Kidney (tissue), 22 donors: ENCODE measurements at places on chromosomes 16 and 17.

DNA sequence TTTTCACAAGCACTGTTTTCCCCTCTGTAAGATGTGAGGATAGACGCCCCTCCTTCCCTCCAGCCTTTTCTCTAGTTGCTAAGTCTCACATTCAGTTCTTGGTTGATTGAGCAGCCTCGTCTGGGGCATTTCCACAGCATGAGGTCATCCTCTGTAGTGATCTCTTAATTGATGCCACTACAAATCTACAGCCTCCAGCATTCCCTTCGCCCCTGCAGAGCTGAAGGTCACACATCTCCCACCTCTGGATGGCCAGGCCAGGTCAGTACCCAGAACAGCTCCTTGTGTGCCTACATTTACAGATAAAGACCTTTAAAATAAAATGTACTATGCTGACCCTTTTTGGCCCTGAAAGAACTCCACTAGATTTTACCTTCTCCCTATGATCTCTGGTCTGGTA, 32.5 kb upstream of the CDH11 start:
- DNase-seq, result peak; percentile 53

- DNase-seq, result no peak
Observed at GRCh38 chr16:57102888-57103851, 10.8 kb downstream of the CPNE2 start.

GRCh38 chr16:78102122-78102660, 2.7 kb downstream of the WWOX start:
- no peak for DNase-seq

DNA sequence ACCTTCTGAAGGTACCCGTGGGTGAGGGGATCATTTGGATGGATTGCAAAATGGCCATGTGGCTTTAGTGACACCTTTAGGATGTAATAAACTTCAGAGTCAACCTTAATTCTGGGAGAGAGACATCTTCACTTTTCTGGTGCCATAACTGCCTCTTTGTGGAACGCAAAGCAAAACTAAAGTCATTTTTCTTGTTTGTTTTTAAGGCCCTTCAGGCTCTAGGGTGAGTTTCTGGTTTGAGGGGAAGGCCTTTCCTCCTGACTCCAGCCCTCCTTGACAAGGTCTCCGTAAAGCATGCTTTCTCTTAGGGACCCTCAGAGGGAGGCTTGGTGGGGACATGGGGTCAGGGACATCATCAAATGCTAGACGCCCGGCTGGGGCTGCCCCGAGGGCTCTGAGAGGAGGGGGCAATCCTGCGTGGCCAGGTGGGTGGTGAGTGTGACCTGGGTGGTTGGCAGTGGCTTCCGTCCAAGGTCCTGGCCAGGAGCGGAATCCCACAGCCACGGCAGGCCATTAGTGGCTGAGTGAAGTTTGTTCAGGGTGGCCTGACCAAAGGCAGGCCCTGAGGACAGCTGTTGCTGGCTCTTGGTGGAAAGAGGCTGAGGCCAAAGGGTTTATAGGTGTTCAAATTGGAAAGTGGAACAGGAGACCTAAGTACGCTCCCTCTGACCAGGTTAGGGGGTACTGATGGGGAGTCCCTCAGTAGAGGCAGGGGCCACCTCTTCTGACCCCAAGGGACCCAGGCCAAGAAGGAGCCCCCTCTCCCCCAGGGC, 112.2 kb downstream of the METRNL start:
- no peak for DNase-seq

DNA sequence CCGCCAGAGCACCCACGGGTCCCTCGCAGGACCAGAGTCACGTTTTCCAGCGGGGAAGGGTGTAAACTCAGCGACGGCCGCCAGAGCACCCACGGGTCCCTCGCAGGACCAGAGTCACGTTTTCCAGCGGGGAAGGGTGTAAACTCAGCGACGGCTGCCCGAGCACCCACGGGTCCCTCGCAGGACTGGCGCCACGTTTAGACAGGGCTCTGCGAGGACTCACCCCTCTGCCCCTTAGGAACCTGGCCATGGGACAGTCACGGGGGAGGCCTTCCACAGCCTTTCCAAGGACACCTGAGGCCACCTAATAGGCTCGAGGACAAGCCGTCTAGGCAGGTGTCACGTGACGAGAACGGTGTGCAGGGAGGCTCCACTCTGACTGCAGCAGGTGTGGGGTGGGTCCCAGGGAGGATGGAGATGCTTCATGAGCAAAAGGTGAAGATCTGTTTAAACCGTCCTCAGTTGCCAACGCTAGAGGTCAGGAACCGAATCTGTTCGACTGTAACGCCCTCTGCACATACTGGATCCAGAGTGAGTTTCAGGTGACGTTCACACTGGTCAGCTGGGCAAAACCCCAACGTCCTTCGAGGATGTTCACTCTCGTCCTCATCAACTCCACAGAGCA, 48.0 kb upstream of the METRNL start:
- DNase-seq, result no peak

GRCh38 chr17:61496174-61496956, 44.1 kb downstream of the TBX4 start:
- no peak for DNase-seq

DNA sequence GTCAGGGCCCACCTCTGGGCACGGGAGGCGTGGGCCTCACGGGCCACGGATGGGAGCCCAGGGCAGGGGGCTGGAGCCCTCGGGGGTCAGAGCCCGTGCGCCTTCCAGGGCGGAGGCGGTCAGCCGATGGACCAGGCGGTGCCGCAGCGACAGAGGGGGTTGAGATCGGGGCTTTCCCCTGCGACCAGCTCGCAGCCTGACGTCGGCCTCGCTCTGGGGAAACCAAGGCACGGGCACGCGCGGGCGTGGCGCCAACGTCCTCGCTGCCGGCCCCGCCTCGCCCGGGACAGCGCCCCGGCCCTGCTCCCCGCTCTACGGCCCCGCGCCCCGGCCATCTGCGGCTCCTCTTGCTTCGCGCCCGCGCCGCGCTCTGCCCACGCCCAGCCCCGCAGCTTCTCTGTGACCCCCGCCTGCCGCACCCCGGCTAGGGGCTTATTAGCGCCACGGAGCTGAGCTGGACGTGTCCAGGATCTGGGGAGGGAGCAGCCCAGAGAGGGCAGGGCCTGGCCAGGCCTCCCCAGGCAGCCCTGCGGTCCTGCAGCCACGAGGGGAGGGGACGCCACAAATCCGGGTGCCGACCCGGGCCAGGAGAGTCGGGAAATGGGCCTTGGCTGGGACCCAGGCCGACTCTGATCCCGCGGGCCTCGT, 13.5 kb downstream of the ACTG1 start:
- peak; percentile 19 for DNase-seq

DNA sequence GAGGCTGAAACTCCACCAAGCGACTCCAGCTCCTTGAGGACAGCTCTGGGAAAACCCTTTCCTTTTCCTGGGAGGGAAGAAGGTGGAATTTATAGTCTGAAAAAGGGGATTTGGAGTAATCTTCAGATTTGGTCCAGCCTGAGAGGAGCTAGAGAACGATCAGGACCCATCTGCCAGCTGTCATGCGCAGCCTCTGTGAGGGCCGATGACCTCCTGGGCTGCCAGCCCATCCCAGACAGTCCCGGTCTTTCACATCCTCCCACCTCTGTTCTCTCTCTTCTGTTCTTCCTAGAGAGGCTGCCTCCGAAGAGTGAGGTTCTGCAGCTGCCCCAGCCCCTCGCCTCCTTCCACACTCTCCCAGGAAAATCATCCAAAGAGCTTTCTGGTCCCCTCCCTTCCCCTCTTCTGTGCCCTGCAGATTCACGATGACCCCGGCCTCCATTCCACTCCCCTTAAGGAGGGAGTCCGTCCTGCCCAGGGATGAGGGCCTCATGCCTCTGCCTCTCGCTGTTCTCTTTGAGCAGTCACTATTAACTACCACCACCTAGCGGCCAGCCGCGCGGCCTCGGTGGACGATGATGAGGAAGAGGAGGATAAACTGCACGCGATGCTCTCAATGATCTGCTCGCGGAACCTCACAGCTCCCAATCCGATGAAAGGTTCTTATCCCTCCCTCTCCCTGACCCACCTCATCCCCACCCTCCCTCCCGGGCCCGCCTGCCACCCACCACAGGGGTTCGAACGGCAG, 29.6 kb downstream of the SGSM2 start:
- no peak for DNase-seq
